Activated CD4-positive, alpha-beta T cell treated with anti-CD3 and anti-CD28 coated beads, Interleukin-2, amount 50 U/mL, for 16 hours (primary cell): ENCODE measurements at places on chromosomes 7 and 10.

DNA sequence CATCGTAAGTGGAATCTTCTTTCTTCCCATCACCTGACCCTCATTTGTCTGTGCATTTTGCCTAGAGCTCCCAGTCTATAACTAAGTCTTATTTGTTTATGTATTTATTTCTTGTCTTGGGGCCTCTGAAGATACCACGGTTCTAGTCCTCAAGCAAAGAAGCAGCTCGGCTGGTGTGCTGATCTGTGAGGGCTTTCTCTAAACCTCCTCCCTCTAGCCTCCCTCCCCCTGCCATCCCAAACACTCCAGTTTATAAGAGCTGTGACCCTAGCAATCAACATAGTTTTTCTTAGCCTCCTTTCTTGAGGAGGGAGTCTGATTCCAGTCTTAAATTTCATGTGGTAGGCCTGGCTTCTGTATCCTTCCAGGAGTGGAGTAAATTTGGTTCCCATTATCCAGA lies 15.7 kb upstream of the NDUFA5 start:
- no peak for DNase-seq

GRCh38 chr10:44416936-44417335 lies 32.0 kb upstream of the CXCL12 start:
- DNase-seq, result no peak

DNA sequence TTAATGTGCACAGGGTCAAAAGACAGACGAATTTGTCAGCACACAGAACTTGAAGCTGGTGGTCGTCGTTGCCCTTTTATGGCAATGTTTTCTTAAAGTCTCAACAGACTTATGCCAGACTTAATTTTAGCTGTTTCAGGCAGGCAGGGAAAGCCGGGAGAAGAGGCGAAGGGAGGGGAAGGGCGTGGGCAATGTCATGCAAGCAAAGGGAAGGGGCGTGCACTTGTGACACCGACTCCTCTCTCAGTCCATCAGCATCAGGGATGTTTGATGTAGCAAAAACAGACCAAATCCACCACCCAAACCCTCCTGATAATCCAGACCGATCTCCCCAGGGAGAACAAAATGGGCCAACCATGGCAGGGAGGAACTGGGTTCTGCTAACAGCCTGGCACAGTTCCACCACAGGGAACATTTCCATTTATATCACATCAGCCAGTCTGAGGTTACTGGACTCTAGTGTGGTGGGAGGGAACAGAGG lies 118.1 kb upstream of the RHEB start:
- DNase-seq, result no peak

DNA sequence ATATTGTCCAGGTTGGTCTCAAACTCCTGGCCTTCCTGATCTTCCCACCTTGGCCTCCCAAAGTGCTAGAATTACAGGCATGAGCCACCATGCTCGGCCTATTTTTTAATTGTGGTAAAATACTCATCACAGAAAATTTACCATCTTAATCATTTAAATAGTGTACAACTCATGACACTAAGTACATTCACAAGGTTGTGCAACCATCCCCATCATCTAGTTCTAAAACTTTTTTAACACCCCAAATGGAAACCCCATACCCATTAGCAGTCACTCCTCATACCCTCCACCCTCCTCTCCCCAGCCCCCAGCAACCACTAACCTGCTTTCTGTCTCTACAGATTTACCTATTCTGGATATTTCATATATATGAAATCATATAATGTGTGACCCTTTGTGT lies 90.3 kb downstream of the DOCK4 start:
- DNase-seq, result no peak
